Activated gamma-delta T cell treated with anti-CD3 and anti-CD28 coated beads, Interleukin-2, amount 50 U/mL, for 16 hours (primary cell): ENCODE measurements at places on chromosomes 2 and 18.

DNA sequence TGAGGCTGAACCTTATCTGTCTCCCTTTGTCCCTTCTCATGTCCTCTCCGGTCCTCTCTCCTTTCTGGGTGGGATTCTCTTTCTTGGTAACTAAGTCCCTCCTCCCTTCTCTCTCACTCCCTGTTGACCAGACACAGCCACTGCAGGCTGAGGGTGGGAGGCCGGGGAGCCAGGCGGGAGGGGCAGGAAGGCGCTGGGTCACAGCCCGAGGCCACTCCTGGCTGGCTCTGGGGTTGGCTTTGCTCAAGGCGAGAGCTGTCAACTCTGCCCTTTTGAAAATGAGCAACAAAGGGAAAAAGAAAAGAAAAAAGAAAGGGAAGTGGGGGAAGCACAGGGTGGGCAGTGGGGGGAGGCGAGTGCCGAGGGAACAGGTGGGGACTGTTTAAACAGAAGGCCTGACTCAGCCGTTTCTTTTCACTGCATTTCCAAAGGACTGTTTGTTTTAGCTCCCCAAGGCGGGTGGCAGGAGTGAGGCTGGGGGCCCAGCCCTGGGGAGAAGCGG lies 70.5 kb upstream of the IGFBP5 start:
- no peak for DNase-seq

DNA sequence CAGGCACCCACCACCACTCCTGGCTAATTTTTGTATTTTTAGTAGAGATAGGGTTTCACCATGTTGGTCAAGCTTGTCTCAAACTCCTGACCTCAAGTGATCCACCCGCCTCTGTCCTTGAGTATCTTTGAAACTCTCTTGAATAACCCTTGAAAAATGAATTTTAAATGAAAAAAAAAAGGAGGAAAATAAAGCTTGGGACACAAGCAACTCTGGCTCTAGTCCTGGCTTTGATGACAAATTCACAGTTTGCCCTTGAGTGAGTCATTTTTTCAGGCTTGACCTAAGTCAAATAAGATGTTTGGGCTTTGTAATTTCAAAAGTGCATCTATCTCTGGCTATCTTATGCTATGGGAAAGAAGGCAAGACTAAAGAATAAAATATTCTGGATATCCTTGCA lies 79.0 kb upstream of the TRIB2 start:
- no peak for DNase-seq

- DNase-seq: no peak
Measured at GRCh38 chr2:36368438-36368837, 12.9 kb downstream of the CRIM1 start.

GRCh38 chr2:146678516-146678915 lies 1166.3 kb upstream of the ACVR2A start:
- no peak for DNase-seq

- no peak for DNase-seq
Measured at GRCh38 chr2:139622691-139623090, 842.5 kb upstream of the NXPH2 start.

DNA sequence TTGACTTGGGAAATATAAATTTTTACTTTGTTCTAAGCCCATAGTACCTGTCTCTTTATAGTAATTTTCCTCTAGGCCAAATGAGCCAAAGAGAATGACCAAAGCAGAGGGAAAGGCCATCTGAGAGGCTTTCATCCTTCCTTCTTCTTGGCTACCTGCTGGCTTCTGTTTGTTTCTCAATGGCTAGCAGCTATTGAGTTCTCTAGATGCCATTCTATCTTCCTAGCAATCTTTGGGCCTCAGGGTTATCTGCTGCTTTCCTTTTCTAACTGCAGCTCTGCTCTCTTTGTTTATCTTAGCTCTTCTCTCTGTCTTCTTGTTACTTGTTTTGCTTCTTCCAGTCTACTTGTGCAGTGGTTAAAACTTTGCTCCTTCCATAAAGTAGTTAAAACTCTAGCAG lies 601.1 kb upstream of the NRXN1 start:
- DNase-seq: no peak

DNA sequence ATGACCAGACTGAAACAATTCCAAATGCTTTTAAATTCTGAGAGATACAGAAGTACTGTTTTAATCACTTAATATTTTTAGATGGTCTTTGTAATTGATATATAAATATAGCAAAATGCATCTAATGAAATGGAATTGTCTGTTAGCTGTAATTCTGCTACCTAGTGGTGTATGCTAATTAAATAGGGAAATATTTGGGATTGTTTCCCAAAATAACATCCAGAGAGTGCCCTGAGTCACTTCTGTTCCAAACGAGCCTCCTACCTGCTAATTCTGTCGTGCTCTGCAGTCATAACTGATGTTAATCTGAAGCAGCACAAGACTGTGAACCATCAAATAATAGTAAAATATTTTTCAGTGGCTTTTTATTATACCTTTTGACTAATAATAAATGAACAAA lies 71.4 kb upstream of the NOSTRIN start:
- DNase-seq: no peak

DNA sequence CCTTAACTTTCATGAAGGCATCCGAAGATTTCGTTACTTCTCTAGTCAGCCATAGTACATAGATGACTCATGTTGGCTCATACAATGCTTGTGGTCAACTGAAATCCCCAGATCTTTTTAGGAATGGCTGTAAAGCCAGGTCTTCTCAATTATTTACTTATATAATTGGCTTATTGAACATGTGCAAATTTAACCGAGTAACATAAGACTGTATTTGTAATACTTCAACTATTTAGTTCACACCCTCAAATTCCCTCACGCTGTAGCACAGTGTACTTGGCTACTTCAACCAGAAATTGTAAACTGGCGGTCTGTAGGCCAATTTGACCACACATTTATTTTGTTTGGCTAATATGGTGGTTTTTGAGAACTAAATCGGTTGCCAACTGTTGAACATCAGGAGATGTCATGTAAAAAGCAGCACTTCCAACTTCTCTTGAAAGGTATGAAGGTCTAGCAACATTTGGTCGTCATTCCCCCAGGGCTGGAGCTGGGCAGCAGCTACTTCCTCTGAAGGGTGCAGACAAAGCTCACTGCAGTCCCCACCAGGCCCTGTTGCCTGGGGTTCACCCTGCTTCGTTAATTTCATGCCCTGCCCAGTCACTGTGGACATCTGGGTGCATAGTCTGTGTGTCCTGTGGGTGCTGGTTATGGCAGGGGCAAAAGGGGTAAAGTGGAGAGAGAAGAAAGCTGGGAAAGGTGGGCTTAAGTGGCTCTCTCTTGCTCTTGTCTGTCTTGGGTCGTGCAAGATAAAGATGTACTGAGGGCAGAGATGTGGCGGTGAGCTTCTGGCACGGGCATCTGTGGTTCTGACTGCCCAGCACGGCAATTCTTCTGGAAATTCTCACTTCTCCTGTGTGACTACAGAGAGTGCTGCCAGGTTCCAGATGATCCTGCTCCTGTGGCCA lies 3.2 kb upstream of the SH3RF3 start:
- DNase-seq: no peak

- DNase-seq: no peak
Measured at GRCh38 chr2:241568726-241569125, 10.2 kb downstream of the BOK start.

GRCh38 chr2:54161660-54162424 lies 46.4 kb downstream of the ACYP2 start:
- no peak for DNase-seq

GRCh38 chr18:2027016-2027415 lies 544.3 kb downstream of the METTL4 start:
- DNase-seq: no peak

DNA sequence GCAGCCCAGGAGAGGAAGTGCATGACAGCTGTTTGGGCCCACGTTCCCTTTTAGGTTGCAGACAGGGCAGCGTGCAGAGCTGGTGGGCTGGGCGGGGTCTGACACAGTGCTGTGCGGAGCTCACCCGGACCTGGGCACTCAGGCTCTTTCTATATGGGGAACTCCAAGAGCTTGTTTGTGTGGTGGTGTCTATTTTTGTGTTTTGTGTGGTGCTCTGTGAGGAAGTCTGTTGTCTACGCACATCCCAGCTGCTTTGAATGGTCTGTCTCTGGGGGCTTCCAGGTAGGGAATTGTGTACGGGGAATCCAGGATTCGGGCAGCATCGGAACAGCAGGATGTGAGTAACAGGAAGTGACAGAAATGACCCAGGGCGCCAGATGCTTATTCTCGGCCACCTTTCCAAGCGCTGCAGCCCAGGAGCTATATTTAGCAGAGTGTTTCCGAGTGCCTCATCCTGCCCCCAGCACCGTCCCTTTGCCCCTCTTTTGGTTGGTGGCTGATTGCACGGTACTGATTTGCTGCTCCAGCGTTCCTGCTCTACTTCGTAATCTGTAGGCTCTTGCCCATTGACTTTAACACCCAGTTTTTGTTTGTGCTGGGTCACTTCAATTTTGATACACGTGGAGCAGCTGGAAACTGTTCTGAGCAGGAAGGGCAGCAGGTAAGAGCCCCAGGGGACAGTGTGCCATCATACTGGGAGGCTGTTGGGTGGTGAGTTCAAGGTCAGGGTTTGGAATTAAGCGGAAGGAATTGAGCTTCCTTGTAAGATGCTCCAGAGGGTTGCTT lies 64.7 kb downstream of the DGKD start:
- no peak for DNase-seq

- DNase-seq: no peak
Measured at GRCh38 chr2:118803012-118803411, 44.4 kb downstream of the EN1 start.

- DNase-seq: no peak
Measured at GRCh38 chr2:61575447-61575859, 37.3 kb upstream of the XPO1 start.

GRCh38 chr2:43853141-43854081 lies 14.6 kb downstream of the ABCG8 start:
- no peak for DNase-seq

DNA sequence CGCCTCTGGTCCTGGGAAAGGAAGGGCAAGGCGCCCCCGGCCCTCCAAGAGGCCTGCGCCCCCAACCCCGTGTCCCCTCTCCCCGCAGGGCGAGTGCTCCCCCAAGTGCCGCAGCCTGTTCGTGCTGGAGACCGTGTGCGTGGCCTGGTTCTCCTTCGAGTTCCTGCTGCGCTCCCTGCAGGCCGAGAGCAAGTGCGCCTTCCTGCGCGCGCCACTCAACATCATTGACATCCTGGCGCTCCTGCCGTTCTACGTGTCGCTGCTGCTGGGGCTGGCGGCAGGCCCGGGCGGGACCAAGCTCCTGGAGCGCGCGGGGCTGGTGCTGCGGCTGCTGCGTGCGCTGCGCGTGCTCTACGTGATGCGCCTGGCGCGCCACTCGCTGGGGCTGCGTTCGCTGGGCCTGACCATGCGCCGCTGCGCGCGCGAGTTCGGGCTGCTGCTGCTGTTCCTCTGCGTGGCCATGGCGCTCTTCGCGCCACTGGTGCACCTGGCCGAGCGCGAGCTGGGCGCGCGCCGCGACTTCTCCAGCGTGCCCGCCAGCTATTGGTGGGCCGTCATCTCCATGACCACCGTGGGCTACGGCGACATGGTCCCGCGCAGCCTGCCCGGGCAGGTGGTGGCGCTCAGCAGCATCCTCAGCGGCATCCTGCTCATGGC lies 52.4 kb downstream of the SLC66A2 start:
- no peak for DNase-seq

DNA sequence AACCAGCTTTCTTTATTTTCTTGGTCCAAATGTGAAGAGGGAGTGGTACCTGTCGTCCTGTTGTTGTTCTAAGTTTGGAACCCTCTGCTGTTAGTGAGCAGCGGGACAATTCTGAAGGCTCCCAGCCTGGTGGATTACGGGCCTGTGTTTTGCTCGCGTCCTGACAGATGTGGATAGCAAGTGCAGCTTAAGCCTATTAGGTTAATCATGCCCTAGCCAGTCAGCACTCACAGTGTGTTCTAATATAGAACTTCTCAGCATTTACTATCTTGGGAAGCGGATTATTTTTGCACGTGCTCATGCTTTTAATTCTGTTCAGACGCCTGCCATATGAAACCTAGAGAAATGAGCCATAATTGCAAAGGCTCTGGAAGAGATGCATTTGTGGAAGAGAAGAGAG lies at the start of gene PCARE:
Gene PCARE, minus strand, starts transcription at position 113 of the 400 bp plus-strand sequence. CDS start 262 bp downstream, outside the sequence.
- DNase-seq: no peak

- no peak for DNase-seq
Measured at GRCh38 chr2:216872040-216872439, 12.2 kb upstream of the TNP1 start.

DNA sequence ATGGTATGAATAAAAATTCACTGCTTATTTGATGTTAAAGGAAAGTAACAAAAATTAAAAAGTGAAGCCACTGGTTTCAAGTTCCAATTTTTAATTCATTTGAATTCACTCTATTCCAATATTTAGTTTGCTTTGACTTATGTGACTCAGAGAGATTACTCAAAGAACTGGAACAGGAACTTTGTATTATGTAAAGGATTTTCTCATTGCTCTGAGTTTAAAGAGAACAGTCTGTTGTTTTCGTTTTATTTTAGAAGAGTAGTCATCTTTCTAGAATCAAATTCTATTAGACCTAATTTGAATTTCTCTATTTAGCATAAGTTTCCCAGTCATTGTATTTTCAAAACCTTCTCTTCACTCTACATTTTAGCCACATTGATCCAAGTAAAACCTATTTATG lies 300.1 kb upstream of the SLC8A1 start:
- no peak for DNase-seq

- DNase-seq: no peak
Measured at GRCh38 chr2:118102433-118103082, 14.3 kb downstream of the INSIG2 start.

DNA sequence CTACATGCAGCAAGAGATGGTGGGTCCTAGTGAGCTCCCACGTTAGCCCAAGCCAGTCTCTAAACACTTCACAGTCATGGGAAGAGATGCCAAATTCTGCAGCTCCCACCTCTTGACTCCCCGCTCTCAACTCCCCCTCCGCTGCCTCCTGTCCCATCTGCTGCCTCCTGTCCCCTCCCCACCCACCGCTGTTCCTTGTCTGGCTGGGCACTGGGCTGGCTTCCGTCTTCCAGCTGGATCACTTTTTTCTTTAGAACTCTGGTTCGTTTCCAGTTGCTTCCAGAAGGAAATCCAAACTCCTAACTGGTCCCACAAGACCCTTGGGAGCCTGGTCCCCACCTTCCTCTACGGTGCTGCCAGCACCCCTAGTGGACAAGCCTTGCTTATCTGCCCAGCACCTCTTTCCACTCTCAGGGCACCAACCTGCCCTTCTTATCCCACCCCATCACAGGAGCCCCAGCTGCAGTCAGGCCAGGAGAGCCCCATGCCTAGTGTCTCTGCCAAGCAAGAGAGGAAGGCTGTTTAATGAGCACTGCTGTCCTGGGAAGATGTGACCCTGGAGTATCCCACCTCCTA lies 12.1 kb upstream of the TWIST2 start:
- no peak for DNase-seq

DNA sequence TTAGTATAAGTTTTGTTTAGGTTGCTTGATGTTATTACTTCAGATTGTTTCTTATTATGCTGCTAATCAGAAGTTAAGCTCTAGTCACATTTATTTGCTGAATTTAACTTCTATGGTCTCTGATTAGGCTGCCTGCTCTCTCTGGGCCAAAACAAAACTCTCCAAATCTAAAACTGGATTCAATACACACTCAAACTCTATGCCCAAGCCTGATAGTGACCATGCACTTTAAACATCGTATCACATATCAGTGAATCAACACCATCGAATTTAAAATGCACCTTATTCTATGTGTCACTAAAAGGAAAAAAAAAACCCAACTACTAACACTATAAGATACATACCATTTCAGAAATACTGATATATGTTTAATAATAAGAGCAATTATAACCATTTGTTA lies 76.9 kb upstream of the FRZB start:
- DNase-seq: no peak

GRCh38 chr2:129678751-129679150 lies 300.7 kb upstream of the RAB6C start:
- no peak for DNase-seq

- DNase-seq: no peak
Measured at GRCh38 chr2:151289972-151290866, 751 bp upstream of the NMI start.

GRCh38 chr2:111176388-111176787 lies 55.7 kb downstream of the BCL2L11 start:
- DNase-seq: no peak
